Stimulated activated CD4-positive, alpha-beta T cell treated with anti-CD3 and anti-CD28 coated beads, Interleukin-12 subunit alpha, Interleukin-12 subunit beta, amount 100 ng/mL, for 4 hours (primary cell): ENCODE measurements at places on chromosomes 11 and 22.

- no peak for DNase-seq
Observed at GRCh38 chr22:25753252-25753651, 11.3 kb downstream of the MYO18B start.

DNA sequence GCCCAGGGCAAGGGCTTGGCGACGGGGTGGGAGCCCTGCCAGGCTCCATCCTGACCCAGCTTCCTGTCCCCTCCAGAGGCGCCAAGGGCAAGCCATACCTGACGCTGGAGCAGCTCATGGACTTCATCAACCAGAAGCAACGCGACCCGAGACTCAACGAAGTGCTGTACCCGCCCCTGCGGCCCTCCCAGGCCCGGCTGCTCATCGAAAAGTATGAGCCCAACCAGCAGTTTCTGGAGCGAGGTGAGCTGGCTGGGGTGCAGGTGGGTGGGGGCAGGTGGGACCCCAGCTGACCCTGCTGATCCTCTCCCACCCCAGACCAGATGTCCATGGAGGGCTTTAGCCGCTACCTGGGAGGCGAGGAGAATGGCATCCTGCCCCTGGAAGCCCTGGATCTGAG, 5.0 kb downstream of the PLCB3 start:
- DNase-seq, result no peak

GRCh38 chr11:85947431-85948272, 92.5 kb downstream of the CCDC83 start:
- DNase-seq, result no peak

GRCh38 chr11:48101958-48102357, 114.7 kb upstream of the OR4B1 start:
- DNase-seq, result no peak

DNA sequence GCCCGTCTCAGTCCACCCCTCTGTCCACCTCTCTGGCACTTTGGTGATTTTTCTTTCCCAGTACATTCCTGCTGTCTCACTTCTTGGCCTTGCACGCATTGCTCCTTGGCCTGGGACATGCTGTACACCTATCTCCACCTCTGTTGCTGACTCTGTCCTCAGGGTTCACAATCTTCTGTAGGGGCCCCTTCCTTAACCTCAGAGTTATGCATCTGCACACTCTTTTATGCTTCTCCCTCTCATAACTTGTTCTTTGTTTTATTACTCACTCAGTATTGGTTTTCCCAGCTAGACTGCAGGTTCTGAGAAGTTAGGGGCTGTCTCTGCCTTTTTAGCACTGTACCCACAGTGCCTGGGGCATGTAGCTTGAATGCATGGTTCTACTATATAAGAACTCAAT, 139.1 kb upstream of the MTMR2 start:
- DNase-seq, result no peak

DNA sequence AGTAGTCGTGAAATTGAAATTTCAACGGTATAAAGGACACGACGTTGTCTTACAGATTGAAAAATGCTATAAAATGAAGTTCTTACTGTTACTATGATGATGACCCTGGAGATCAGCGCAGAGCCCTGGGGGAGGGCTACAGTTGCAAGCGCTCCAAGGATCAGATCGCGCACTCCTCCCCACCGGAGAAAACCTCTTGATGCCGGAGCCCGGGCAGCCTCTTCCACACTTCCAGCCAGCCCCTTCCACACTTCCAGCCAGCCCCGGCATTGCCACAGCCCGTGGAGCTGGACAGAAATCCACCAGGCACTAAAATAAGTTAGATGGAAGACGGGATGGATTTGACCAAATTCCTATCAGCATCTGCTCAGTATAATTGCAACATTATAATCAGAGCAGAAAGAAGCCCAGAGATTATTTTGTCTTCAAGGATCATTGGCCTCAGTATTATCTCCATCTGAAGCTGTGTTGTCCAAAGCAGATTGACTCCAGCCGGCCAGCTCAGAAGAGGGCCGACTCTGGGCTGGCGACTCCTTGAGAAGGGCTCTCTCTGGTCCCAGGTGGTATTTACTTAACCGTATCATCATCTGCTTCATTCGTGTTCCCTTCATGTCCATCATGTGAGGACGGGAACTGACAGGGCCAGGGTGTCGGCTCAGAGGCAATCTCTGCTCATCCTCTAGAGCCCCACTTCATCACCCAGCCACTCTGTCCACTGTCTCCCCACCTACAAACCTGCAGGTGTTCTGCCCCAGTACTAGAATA, 777 bp upstream of the MICAL3 start:
- DNase-seq, result no peak

DNA sequence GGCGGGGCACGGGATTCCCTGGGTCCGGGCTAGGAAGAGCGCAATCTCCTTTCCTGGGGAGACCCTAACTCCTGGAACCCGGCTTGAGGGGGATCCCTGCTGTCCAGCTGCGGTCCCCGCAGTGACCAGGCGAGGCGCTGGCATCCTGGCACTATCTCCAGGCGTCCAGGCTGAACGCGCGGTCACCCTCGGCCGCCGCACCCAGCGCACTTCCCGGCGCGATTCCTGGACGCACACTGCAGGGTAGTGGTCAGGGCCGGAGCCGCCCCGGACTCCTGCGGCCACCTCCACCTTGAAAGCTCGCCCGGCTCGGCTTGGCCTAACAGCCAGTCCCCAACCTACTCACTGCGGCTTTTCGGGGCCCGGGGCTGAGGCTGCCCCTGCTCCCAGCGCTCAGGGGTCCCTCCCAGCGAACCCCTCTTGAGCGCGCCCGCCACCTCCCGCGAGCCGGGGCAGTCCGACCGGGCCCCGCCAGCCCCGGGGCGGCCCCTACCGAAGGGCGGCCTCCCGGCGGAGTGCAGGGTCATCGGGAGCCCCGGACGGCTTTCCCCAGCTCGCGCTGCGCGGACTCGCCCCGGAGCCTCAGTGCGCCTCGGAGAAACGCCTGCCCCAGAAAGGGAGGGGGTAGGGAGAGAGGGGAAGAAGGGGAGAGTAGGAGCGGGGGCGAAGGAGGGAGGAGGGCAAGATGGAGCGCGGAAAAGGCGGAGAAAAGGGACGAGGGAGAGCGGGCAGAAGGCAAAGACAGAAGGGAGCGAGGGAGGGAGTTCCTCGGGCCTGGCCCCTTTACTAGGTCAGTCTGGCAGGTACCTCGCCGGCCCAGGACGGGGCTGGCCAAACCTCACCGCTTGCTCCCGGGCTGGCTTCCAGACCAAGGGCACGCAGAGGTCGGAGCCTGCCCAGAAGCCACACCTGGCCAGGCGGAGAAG, 1.0 kb downstream of the POU2AF3 start:
- no peak for DNase-seq

- DNase-seq, result no peak
Observed at GRCh38 chr11:2205214-2205720, 33.7 kb upstream of the TH start.

GRCh38 chr11:2077061-2077802, 62.0 kb downstream of the IGF2 start:
- DNase-seq, result no peak

- no peak for DNase-seq
Observed at GRCh38 chr11:813456-814096, 3.8 kb downstream of the RPLP2 start.

DNA sequence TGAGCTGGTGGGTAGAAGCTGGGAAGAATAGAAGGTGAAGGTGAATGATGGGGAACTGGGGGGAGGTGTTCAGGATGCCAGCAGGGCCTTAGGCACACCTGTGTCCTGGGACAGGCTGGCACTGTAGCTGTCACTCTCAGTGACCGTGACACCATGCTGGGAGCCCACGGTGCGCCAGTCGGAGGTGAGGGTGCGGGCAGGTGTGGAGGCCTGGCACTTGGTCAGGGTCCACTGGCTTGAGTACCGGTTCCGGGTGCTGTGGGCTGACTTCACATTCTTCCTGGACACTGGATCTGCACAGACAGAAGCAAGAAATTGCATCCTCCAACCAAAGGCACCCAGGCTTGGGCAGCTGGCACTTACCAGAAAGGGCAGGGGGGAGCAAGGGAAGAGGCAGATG, 103.8 kb downstream of the CEP164 start:
- no peak for DNase-seq

- DNase-seq, result no peak
Observed at GRCh38 chr22:47100646-47101200, 338.3 kb downstream of the TBC1D22A start.

- DNase-seq, result no peak
Observed at GRCh38 chr11:119450590-119451326, 27.8 kb upstream of the THY1 start.
